ENCODE measurements at places on chromosomes 2 and 18. TPM values are rescaled to one million over a fixed set of nuclear protein-coding genes. Genes with fewer than 3 reads are reported as not detected.

The POMC gene
- total RNA-seq = 5.2 TPM

The CHRNG gene
- total RNA-seq = not detected

The TWSG1 gene
- 50.6 TPM for total RNA-seq

The TBR1 gene
- not detected for total RNA-seq

The TCF7L1 gene
- total RNA-seq = 6.7 TPM

The CPLX4 gene
- total RNA-seq = not detected

The REG3G gene
- not detected for total RNA-seq

The TMEFF2 gene
- total RNA-seq = 0.06 TPM

The PAIP2B gene
- 0.54 TPM for total RNA-seq

The CNDP1 gene
- not detected for total RNA-seq

The NCKAP5 gene
- total RNA-seq = not detected

The CD226 gene
- total RNA-seq = not detected

The AKAIN1 gene
- not detected for total RNA-seq

The SPC25 gene
- 0.44 TPM for total RNA-seq

The DNAJC5G gene
- total RNA-seq = not detected

The IL18RAP gene
- not detected for total RNA-seq

The PCARE gene
- total RNA-seq = not detected

The PROKR1 gene
- not detected for total RNA-seq

The CLHC1 gene
- 8.2 TPM for total RNA-seq

The ZBTB7C gene
- total RNA-seq = 0.29 TPM

The TTC32 gene
- 4.2 TPM for total RNA-seq

The C2orf80 gene
- not detected for total RNA-seq

The STEAP3 gene
- 3.1 TPM for total RNA-seq

The AQP4 gene
- not detected for total RNA-seq

The GCA gene
- 0.94 TPM for total RNA-seq

The SLC38A11 gene
- not detected for total RNA-seq

The SLC23A3 gene
- 0.25 TPM for total RNA-seq

The MYO5B gene
- total RNA-seq = 0.25 TPM

The CIB4 gene
- not detected for total RNA-seq

The UGT1A3 gene
- total RNA-seq = not detected

The IL1A gene
- 0.05 TPM for total RNA-seq

The CCNYL1 gene
- 13.8 TPM for total RNA-seq

The SALL3 gene
- 0.44 TPM for total RNA-seq

The ACKR3 gene
- 7.8 TPM for total RNA-seq

The FBLN7 gene
- 8.9 TPM for total RNA-seq

The HES6 gene
- total RNA-seq = 0.44 TPM
